ENCODE measurements at places on chromosomes 16 and 17.

GRCh38 chr16:68972720-68973119 lies 129.4 kb downstream of the TANGO6 start:
- no peak for DNase-seq

DNA sequence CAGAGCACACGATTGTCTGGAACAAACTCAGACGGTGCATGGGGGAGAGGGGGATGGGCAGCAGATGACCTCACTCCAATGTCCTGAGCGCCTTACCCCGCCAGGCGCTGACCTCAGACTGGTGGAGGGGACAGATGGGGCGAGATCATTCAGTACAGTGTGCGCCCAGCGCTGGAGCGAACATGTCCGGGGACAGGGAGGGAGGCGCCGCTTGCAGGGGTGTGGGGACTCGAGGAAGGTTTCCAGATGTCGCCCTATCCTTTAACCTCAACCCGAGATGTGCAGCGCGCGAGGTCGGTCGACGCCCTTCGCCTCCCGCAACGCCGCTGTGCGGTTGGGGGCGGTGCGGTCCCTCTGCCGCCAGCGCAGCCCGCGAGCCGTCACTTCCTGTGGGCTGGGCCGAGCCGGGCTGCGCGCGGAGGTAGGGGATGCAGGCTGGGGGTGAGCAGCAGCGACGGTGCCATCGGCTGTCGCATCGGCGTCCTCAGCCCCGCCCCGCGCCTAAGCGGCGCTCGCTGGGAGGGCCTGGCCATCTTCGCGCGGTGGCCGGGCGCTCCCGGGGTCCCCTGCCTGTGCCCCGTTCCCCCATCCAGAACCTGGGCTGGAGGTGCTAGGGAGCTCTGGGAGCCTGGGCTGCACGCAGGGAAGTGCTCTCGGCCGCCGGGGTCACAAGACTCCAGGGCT lies 5.3 kb upstream of the CDR2L start:
- DNase-seq, result peak; percentile 58

- DNase-seq, result no peak
Measured at GRCh38 chr16:75029854-75030253, 31.0 kb downstream of the ZNRF1 start.

DNA sequence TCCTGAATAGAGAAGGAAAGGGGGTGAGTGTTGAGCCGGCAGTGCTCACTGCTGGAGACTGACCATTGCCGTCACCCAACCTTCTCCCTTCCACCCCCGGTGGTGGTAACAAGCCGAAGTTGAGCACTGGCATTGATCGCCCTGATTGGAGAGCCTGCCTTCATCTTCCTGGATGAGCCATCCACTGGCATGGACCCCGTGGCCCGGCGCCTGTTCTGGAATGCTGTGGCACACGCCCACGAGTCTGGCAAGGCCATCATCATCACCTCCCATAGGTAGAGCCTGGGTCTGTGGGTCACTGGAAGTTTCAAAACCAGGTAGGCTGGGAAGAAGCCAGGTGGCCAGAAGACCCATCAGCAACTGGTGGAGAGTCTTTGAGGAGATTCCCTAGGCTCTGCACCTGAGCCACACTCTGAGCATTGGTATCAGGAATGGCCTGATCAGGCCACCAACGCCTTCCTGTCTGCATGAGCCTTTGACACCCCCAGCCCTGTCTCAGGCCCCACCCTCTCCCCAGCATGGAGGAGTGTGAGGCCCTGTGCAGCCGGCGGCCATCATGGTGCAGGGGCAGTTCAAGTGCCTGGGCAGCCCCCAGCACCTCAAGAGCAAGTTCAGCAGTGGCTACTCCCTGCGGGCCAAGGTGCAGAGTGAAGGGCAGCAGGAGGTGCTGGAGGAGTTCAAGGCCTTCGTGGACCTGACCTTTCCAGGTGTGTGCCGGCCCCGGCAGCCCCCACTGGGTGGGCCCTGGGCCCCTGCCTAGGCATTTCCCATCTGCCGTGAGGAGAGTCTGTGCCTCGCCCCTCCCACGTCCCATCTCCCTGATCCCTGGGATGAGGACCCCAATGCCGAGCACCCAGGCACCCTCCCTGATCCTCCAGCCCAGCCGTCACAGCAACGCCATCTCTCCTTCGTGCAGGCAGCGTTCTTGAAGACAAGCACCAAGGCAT lies 4.9 kb upstream of the CCNF start:
- DNase-seq, result no peak

- DNase-seq, result no peak
Measured at GRCh38 chr16:29662729-29663015, 375 bp upstream of the SPN start.

GRCh38 chr17:42365136-42365535 lies 23.1 kb downstream of the STAT3 start:
- DNase-seq, result no peak

DNA sequence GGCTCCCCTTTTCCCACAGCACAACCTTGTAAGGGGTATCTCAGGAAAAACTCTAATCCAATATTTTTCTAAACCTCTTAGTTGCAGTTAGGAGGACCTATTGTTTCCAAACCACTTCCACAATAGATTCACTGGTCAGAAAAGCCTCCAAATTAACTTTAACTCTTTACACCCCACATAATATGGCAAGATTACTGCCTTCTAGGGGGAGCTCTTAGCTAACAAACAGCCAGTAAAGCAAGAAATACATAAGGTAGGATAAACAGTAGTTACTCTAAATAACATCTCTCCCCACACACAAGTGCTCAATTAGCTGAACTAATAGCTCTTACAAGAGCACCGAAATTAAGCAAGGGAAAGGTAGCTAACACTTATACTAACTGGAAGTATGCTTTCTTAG lies 192.1 kb upstream of the KIF2B start:
- DNase-seq, result no peak

GRCh38 chr16:25823891-25824290 lies 132.1 kb downstream of the HS3ST4 start:
- DNase-seq, result no peak

GRCh38 chr17:17820046-17820445 lies 16.7 kb downstream of the SREBF1 start:
- no peak for DNase-seq

GRCh38 chr16:66091471-66091891 lies 275.0 kb upstream of the CDH5 start:
- DNase-seq, result no peak

DNA sequence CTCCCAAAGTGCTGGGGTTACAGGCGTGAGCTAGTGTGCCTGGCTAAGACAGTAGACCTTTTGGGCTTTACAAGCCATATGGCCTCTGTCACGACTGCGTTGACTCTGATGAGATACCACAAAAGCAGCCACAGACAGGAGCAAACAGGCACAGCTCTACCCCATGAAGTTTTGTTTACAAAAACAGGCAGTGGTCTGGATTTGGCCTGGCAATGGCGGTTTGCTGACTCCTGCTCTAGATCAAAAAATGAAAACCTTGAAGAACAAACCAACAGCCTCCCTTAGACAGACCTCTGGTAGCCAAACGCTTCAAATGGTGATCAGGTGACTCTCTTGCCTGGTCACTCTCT lies 20.7 kb downstream of the SLC43A2 start:
- DNase-seq, result no peak

- DNase-seq, result no peak
Measured at GRCh38 chr16:85474621-85475217, 138.4 kb upstream of the GSE1 start.

- DNase-seq, result no peak
Measured at GRCh38 chr17:71511266-71511995, 609.4 kb upstream of the SOX9 start.

GRCh38 chr16:84552135-84552534 lies 47.7 kb upstream of the MEAK7 start:
- no peak for DNase-seq

- DNase-seq, result peak; percentile 36
Measured at GRCh38 chr16:68356249-68356918, 45.6 kb downstream of the PRMT7 start.

DNA sequence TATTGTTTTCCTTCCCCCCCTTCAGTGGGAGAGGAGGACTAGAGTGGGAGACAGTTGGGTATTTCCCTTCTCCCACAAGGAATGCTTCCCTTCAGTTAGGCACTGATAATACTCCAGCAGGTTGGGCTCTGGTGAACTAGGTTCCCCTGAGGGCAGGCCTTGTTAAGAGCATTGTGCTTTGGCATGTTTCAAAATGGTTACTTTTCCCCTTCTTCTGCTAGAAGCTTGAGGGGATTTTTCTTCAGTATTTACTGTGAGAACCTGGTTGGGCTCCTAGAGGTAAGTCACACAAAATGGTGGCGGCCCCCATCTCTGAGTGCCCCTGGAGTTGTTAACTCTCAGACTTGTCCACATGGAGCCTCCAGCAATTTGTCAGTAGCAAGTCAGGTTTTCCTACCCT lies 156.2 kb downstream of the CYB561 start:
- no peak for DNase-seq

- DNase-seq, result no peak
Measured at GRCh38 chr16:88002749-88003148, 51.5 kb downstream of the BANP start.

DNA sequence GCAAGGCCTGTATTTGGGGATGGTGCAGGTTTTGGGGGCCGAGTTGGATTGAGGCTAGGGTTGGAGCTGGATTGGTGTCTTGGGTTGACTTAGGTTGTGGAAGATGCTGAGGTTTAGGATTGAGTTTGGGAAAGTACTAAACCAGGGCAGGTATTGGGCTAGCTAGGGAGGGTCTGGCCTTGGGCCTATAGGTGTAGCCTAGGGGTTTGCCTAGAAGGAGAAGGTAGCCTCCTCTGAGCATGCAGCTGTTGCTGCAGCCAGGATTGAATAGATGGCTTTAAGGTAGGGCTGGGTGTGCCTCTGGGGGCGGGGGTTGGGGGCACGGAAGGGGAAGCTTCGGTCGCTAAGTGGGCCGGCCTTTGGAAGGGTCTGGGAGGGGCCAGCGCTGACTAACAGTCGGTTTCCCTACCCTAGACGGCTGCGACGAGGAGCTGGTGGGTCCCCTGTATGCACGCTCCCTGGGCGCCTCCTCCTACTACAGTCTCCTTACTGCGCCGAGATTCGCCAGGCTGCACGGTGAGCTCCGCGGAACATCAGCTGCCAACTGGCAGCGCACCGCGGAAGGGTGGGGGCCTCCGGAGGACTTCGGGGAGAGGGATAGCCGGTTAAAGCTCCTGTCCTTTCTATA lies 1.2 kb downstream of the CNTNAP1 start:
- DNase-seq, result no peak

- DNase-seq, result no peak
Measured at GRCh38 chr16:53103811-53104210, 49.0 kb downstream of the CHD9 start.

DNA sequence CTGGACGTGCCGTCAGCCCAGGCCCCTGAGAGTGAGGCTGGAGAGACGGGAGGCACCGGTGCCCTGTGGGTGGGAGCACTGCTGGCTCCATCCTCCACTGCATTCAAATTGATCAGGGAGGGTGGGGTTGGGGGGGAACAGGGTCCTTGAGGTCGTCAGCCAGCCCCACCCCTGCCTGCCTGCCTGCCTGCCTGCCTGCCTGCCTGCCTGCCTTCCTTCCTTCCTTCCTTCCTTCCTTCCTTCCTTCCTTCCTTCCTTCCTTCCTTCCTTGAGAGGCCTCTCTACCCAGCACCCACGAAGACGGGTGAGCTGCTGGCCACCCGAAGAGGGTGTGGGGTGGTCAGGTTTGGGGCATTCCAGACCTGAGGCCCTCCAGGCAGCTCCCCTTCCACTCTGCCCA lies 16.0 kb downstream of the BAHCC1 start:
- no peak for DNase-seq

- DNase-seq, result no peak
Measured at GRCh38 chr16:11393861-11394592, 48.8 kb downstream of the RMI2 start.

DNA sequence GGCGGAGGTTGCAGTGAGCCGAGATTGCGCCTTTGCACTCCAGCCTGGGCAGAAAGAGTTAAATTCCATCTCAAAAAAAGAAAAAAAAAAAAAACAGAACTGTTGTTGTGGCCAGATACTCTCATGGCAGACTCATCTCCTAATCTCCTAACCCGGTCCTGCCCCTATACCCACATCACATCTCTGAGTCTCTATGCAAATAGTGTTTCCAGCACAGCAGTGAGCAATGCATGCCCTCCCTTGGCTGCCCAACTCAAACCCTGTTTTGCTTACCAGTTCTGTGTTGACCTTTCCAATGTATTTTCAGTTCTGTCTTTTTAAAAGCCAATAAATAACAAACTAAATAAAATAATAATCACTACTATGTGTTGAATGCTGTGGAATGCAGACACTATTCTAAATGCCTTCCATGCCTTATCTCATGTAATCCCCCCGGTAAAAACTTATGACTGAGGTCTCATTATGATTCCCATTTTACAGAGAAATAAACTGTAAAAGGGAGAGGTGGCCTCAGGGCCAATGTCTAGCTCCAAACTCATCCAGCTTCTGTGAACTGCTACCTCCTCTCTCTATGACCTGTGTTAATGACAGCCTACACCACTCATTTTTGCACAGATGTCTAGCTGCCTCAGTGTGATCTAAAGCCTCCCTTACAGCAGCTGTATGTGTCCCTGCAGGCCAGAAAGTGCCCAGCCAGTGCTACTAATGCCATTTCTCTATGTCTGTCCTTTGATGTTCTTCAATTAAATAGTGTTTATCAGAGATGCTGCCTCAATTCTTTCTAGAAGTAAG lies 289.8 kb downstream of the HS3ST3B1 start:
- no peak for DNase-seq

DNA sequence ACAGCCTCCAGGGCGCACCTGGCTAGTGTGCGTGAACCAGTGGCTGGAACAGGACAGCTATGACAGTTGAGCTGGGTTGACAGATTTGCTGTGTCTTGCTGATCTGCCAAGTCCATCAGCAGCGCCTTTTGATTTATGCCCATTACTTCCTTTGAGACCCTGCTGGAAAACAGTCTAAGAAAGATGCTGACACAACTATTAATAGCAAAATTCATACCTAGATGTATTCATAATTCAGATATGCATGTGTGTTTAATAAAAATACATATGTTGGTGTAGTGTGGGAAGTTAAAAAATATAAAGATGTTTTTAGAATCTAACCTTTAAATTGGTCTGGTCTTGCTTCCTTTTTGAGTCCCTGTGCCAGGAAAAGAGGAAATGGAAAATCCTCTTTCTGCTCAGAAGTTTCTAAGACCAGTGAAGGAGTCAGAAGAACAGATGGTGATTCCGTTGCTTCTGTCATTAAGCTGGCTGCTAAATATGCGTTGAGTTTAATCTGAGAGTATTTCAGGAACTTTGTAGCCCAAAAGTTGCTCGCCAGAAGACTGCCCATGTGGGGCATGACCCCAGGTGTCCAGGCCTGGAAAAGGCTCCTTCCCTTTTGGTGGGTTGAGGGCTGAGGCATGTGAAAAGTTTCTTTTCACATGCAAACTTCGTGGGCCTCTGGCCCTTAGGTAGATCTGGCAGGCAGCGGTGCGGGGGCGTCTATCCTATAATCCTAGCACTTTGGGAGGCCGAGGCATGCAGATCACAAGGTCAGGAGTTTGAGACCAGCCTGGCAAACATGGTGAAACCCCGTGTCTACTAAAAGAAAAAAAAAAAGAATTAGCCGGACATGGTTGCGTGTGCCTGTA lies 40.0 kb upstream of the ENDOV start:
- DNase-seq, result no peak

All from stimulated activated CD8-positive, alpha-beta memory T cell treated with anti-CD3 and anti-CD28 coated beads, Interleukin-15, amount 100 ng/mL, for 4 hours (primary cell).